ENCODE measurements at places on chromosomes 1 and 21.

DNA sequence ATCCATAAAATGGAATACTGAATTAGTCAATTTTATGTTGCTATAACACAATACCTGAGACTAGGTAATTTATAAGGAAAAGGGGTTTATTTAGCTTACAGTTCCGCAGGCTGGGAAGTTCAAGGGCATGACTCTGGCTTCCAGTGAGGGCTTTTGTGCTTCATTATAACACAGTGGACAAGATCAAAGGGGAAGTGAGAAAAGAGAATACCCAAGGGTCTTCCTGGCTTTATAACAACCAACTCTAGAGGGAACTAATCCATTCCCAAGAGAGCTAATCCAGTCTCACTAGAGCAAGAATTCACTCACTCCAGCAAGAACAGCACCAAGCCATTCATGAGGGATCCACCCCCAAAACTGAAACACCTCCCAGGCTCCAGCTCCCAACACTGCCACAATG is 3.1 kb downstream of the KIFAP3 start:
- no peak for DNase-seq

GRCh38 chr1:236058141-236058934 is 6.6 kb downstream of the NID1 start:
- DNase-seq, result no peak

- no peak for DNase-seq
Observed at GRCh38 chr21:35096959-35097358, 47.9 kb upstream of the RUNX1 start.

GRCh38 chr1:65054481-65054880 is 88.1 kb upstream of the JAK1 start:
- DNase-seq, result no peak

- DNase-seq, result no peak
Observed at GRCh38 chr1:6582370-6582769, 2.6 kb downstream of the ZBTB48 start.

GRCh38 chr1:230120921-230121381 is 53.9 kb downstream of the GALNT2 start:
- no peak for DNase-seq

DNA sequence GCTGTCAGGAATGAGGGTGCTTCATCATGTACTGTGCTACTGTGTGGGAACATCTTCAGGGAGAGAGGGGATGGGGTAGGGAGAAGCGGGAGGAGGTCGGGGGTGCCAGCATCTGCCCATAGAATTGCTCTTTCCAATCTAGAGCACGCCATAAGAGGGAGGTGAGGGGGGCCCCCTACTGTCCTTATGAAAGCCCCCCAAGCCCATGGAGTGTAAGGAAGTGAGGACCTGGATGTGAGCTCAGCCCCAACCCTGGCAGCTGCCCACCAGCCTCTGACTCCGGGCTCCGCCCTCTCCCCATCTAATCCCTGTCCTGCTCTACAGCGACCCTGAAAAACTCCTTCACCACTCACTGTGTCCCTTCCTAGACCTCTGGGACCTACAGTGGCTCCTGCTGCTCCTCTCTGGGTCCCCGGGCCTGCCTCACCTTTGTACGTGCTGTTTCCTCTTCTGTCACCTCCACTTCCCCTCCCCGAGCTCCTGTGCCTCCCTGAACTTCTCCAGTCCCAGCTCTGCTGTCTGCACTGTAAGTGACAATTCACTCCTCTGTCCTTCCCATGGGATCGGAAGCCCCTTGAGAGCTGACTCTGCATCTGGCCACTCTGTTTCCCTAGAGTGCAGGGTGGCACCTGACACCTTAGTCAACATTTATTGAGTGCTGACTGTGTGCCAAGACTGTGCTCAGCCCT is 269.4 kb downstream of the PTPRU start:
- DNase-seq, result no peak

DNA sequence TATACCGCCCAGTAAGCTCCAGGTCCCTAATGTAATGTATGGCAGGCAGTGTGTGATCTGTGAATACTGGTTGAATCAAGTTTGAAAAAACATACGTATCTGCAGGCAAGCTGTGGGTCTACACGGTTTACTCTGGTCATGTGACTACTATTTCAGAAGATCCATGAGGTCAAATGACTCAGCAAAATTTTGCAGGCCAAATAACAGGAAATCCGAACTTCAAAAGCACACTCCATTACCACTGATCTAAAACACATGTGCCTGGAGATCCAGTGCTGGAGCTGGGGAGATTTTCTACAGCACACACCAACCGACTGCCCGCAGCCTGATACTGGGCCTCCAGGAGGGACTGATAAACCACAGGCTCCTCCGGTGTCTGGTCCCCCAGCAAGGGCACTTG is 64.5 kb upstream of the SLC44A3 start:
- peak; percentile 98 for DNase-seq

GRCh38 chr1:155052439-155053395 is 1.6 kb downstream of the ADAM15 start:
- DNase-seq, result peak; percentile 45

- DNase-seq, result no peak
Observed at GRCh38 chr1:11850156-11850555, 2.6 kb upstream of the NPPA start.

DNA sequence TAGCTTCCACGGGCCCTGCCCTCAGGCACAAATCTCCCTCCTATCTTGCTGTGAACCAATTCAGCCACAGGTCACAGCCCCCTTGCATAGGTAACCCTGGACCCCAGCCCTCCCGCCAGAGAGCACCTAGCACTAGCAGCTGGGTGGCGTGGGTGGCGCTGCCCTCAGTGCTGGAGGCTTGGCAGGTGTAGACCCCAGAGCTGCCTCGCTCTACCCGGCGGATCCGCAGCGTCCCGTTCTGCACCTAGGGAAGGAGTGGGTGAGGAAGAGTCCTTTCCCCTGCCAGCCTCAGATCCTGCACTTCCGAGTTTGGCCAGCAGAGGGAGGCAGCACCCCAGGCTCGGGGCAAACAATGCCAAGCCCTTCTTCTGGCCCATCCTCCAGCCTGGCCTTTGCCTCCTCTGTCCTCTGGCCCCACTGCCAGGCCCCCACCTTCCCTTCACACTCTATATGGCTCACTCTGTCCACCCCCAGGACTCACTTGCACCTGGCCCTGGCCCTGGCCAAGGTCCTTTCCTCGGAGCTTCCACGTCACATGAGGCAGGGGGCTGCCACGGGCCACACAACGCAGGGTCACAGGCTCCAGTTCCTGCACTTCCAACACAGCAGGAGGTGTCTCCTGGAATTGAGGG is 9.0 kb downstream of the IGSF9 start:
- peak; percentile 87 for DNase-seq

GRCh38 chr1:76142771-76143540 is 68.4 kb downstream of the ST6GALNAC3 start:
- DNase-seq, result no peak

DNA sequence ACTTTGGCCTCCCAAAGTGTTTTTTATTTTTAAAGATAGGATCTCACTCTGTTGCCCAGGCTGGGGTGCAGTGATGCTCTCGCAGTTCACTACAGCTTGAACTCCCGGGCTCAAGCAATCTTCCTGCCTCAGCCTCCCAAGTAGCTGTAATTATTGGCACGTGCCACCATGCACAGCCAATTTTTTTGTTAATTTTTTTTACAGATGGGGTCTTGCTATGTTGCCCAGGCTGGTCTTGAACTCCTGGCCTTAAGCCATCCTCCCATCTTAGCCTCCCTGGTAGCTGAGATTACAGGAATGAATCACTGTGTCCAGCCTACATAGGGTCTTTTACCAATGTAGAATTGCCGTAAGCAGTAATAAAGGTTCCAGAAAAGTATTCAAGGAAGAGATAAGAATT is 49.1 kb upstream of the HP1BP3 start:
- DNase-seq, result no peak

GRCh38 chr1:19287436-19288185 is 959 bp downstream of the AKR7A3 start:
- DNase-seq, result no peak

DNA sequence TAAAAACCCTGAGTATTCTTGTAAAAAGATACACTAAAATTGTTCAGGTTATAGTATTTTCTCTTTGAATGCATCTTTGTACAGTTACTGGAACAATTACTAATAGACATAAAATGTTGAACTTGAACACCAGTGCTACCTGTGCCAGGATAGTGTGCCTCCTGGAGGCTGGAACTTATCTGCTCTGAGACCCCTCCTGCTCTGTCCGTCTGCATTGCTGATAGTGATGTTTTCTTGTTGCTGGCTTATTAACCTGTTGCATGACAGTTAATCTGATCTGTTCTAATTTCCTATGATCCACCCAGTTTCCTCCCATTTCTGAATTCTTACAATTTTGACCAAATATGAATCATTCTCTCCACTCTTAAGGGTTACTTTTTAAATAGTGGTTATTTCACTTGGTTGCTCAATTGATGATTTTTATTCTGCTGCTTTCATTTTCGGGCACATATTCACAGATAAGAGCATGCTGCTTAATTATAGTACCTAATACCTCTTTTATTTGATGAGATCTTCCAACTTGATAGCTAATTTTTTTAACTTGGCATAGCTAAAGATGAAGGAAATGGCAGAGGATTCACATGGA is 101.4 kb downstream of the CC2D1B start:
- no peak for DNase-seq

GRCh38 chr1:63870152-63870551 is 96.3 kb downstream of the ROR1 start:
- no peak for DNase-seq

DNA sequence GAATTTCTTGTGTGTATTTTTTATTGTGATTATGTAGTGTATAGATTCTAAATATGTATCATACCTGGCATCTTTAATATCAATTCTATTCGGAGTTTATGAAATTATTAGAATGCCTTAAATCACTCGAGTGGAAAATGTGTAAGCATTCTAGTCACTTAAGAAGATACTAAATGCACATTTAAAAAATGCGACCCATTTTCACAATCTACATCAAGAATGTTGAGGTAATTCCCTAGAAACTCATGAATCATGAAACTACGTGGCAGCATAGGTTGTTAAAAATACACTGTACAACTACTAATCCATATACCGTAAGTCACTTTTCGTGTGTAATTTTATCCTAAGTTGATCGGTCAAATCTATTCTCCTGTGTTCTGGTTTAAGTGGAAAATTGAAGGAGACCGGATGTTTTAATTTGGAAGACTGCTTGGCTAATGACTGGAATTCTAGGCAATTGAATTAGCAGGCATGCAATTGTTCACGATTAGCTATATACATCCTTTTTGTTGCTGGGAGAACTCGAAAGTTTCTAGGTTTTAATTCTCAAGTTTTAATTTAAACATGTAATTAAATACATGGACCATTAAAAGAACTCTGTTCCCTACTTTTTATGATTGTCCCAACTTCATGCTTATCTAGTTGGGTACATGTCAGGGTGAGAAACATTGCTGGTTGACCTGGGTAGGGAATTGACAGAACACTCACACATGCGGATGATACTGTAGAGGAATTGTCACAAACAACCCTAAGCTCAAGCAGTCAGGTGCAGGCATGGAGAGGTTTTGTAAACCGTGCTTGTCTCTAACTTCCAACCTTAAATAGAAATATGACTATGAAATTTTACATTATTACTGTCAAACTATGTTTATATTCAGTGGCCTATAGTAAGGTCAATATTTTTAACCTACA is 6.6 kb downstream of the ZBTB18 start:
- DNase-seq, result no peak

- no peak for DNase-seq
Observed at GRCh38 chr1:214958486-214958885, 124.1 kb upstream of the KCNK2 start.

DNA sequence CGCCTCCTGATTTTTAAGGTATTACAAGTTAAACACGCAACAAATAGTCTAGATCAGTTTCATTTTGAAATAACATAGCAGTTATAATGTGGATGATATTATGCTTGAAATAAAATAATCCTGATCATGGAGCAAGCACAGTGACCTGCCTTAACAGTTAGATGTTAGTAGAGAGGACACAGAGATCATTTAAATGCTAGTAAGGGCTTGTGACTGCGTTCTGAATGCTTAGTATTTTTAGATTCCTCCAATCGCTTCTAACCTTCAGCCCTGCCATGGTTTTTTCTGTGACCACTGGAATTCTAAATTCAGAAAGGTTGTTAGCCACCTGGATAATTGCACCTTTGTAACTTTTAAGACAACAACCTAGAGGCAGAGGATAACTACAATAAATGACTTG is 46.4 kb downstream of the KIF26B start:
- no peak for DNase-seq

GRCh38 chr1:230401763-230402294 is 24.3 kb downstream of the PGBD5 start:
- no peak for DNase-seq

- DNase-seq, result peak; percentile 20
Observed at GRCh38 chr21:14245711-14246110, 29.8 kb downstream of the RBM11 start.

DNA sequence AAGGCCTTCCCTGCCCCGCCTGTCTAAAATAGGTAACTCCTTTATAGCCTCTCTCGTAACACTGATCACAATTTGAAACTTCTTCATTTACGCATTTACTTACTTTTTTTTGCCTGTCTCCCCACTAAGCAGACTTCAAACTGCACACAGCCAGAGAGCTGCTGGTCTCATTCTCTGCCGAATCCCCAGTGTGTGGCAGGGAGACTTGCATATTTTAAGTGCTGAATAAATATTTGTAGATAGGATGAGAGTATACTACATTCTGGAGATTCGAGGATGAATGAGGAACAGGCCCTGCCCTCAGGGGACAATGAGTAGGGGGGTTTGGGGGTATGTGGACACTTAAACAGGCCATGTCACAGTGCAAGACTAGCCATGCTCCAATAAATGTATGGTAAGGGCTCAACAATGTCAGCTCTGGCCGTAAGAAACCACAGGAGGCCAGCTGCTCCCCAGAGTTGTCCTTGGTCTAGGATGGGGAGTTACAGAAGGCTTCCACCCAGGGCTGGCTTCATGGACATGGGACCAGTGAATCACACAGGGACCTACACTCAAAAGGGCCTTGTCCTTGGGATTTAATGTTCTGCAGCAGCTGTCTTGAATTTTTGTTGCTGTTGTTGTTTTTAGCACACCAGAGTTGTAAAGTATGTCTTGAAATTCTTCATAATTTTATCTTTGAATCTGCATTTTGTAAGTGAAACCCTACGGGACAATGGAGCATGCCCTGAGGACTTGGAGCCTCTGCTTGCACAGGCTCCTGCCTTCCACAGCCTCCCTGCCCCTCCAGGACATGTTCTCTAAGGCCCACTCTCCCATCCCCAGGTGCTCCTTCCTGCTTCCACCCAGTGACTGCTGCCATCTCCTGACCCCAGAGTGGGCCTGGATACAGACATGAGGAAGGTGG is 8.5 kb downstream of the DIO1 start:
- DNase-seq, result no peak

GRCh38 chr1:96049759-96050409 is 671.7 kb upstream of the PTBP2 start:
- DNase-seq, result peak; percentile 15

- no peak for DNase-seq
Observed at GRCh38 chr1:153767519-153767918, 7.7 kb upstream of the SLC27A3 start.
